ENCODE measurements at places on chromosomes 4 and X. TPM values are rescaled to one million over a fixed set of nuclear protein-coding genes. Genes with fewer than 3 reads are reported as not detected.

DNA sequence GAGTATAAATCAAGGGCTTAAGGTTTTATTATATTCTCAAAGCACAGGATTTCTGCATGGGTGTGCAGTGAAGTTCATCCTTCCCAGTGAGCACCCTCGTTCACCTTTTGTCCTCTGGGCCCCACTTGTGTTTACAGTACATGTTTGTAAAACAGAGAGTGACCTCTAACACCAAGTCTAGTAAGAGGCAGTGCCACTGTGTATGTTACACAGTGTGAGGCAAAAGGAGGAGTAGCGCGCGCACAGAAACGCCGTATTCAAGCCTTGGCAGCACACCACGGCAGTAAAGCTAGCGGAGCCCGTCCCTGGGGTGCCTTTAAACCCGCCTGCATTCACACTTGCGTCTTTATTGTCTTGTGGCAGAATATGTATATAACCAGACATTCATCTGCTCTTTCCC lies 51.9 kb downstream of the CCNI start:
- peaks cover 89% of the 10 kb centered on the region for H3K36me3 ChIP-seq
- H3K27ac ChIP-seq, result peak overlapping the region; percentile 80
- H3K4me1 ChIP-seq, result peaks cover 54% of the 10 kb centered on the region
- DNase-seq, result no peak

GRCh38 chr4:141571362-141571761 lies 65.0 kb upstream of the IL15 start:
- H3K36me3 ChIP-seq, result no peaks in the 10 kb centered on the region
- DNase-seq, result peak; percentile 62
- H3K27ac ChIP-seq, result peak overlapping the region; percentile 28
- H3K27me3 ChIP-seq, result no peaks in the 10 kb centered on the region
- no peak overlapping the region for H3K4me3 ChIP-seq

DNA sequence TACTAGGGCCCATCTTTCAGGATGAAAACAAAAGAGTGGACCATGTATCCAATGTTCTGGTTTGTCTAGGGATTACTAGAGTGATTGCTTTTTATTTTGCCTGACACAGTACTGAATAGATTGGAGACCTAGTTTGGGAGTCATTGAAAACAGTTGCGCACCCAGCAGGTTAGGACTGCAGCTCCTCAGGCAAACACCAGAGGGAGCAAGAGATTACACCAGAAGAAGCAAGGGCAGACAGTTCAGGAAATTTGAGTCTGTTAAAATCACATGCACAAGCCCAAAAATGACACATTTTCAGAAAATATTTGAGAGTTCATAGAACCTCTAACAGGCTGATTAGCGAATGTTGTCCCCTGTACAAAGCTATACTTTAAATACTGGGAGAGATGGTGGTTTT lies 55.6 kb downstream of the CYLC1 start:
- H3K27me3 ChIP-seq, result no peaks in the 10 kb centered on the region
- H3K27ac ChIP-seq, result no peak overlapping the region
- H3K36me3 ChIP-seq, result no peaks in the 10 kb centered on the region

GRCh38 chr4:131052646-131053045 lies 1956.7 kb downstream of the C4orf33 start:
- no peak overlapping the region for H3K27ac ChIP-seq
- no peaks in the 10 kb centered on the region for H3K36me3 ChIP-seq
- H3K4me3 ChIP-seq, result no peak overlapping the region
- DNase-seq, result no peak
- no peaks in the 10 kb centered on the region for H3K4me1 ChIP-seq

DNA sequence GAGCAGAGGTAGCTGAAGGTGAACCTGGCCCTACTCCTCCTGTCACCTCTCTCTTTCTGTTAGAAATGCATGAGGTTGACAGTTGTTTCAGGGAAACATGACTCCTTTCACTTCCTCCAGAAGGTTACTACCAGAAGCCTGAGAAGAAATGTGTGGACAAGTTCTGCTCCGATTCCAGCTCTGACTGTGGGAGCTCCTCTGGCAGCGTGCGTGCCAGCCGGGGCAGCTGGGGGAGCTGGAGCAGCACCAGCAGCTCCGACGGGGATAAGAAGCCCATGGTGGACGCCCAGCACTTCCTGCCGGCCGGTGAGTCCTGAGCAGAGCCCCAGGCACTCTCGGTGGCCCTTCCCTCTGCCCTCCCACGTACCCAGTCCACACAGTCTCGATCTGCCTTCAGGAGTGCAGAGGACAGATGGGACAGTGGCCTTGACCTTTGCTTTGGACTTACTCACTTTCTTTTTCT lies 61.3 kb upstream of the TLR2 start:
- H3K27me3 ChIP-seq, result no peaks in the 10 kb centered on the region
- H3K36me3 ChIP-seq, result peaks cover 16% of the 10 kb centered on the region
- no peak overlapping the region for H3K4me3 ChIP-seq
- no peak for DNase-seq
- H3K27ac ChIP-seq, result no peak overlapping the region
- H3K4me1 ChIP-seq, result no peaks in the 10 kb centered on the region

DNA sequence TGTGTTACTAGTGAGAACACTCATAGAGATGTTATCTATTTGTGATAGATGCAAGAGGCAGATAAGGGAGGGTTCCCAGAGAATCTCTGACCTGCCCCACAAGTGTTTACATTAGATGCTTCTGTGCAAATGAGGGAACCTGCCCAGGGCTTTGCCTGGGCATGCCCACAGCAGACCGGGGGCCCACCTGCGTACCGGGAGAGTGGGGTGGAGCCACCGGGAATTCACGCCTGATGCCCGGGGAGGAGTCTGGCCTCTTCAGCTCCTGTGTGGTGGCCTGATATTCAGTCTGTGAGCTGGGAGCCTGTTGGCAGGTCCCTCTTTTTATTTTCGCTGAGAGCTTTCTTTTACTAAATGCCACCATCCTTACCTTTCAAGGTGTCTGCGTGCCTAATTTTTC lies 155.7 kb downstream of the SNCA start:
- H3K4me3 ChIP-seq, result no peak overlapping the region
- no peaks in the 10 kb centered on the region for H3K36me3 ChIP-seq
- DNase-seq, result no peak
- no peak overlapping the region for H3K27ac ChIP-seq
- H3K27me3 ChIP-seq, result no peaks in the 10 kb centered on the region

The CXCL10 gene
- total RNA-seq, result not detected

The MAGEA3 gene
- total RNA-seq, result not detected

DNA sequence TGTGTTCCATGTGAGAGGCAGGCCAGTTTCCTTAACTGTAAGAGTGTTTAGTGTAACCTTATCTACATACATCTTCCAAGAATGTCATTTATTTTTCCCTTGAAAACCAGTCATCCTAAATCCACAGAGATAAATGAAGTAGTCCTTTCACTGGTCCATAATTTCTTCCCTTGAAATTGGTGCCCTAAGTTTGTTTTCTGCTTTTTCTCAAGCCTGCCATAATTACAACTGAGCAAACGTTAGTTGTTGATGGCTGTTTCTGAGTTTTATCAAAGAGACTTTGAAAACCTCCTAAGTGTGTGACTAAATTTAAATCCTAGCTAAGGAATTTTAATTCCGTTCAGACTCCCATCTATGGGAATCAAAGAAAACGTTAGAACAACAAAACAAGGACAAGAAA lies 3.6 kb upstream of the TDO2 start:
- H3K4me3 ChIP-seq, result no peak overlapping the region
- no peaks in the 10 kb centered on the region for H3K27me3 ChIP-seq
- H3K27ac ChIP-seq, result no peak overlapping the region
- H3K36me3 ChIP-seq, result no peaks in the 10 kb centered on the region

The CT83 gene
- not detected for total RNA-seq

DNA sequence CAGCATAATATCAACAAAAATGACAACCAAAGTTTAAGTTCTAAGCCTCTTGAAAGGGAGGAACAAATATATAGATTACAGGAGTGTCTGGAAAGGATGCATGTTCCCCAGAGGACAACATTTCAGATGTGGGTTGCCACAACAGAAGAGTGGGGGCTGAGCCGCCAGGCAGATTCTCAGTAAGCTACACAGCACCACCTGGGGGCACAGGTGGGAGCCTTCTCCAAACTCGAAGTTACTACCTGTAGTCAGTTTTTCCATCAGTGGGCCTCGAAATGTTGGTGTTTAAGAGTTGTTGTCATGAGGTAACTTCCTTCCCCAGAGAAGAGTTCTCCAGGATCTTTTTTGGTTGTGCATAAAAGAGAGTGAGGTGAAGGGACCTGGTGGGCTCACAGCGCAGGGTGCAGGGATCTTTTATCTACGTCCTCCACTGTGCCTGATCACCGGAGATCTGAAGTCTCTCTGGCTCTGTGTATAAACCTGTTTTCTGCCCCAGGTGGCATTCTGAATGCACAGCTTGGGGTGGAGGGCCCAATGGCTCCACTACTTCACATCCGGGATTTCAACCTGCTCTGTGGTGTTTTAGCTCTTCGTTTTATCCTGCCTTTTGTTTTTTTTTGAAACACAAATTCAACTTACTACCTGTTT lies 58.4 kb upstream of the STS start:
- no peaks in the 10 kb centered on the region for H3K27me3 ChIP-seq
- DNase-seq, result no peak
- H3K4me1 ChIP-seq, result peaks cover 4% of the 10 kb centered on the region
- H3K27ac ChIP-seq, result no peak overlapping the region

DNA sequence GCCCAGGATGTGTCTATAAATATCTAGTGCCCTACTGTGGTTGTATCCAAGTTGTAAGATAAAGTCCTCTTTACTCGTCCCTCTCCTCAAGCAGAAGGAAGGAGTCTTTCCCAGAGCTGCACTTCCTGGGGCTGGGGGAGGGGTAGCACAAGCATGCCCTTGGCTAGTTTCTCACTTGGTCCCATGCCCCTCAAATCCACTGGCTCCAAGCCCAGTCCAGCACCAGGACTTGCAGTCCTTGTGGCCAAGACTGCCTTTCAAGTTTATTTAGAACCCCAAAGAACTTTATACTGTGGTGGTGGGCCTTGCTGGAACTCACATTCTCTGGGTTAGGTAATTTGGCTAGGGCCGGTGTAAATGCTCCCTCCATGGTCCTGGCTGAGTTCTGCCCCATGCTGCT lies 43.2 kb upstream of the SLC10A4 start:
- no peak overlapping the region for H3K27ac ChIP-seq
- no peaks in the 10 kb centered on the region for H3K4me1 ChIP-seq
- no peak for DNase-seq
- no peaks in the 10 kb centered on the region for H3K27me3 ChIP-seq
- H3K4me3 ChIP-seq, result no peak overlapping the region
- no peaks in the 10 kb centered on the region for H3K36me3 ChIP-seq

The ADGRG2 gene
- 0.11 TPM for total RNA-seq

DNA sequence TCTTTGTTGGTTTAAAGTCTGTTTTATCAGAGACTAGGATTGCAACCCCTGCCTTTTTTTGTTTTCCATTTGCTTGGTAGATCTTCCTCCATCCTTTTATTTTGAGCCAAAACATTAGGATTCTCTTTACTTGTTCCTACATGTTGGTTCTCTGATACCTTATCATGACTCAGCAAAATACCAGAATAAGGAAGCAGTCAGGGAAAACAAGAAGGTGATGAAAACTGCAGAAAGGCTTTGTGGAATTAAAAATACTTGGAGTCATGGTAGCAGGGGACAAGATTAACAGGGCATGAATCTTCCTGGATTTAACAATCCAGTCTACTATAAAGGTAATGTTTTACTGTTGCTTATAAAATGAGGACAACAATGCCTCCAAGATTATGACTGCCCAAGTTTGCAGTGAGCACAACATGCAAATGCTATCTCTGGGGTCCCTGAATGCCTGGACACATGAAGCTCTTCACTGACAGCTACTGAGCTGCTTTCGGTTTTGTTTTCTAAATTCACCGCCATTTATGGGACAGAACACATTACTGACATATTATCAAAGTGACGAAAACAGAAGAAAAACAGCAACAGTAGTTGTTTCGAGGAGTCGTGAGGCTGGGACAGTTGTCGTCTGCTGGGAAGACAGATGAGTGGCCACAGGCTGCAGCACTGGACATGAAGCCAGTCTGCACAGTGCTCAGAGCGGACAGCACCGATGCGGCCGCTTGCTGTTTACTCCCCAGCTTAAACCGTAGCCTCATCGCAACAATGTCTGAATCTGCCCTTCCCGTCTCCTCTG lies 174.5 kb upstream of the DKK2 start:
- no peaks in the 10 kb centered on the region for H3K4me1 ChIP-seq
- H3K36me3 ChIP-seq, result no peaks in the 10 kb centered on the region
- no peak overlapping the region for H3K4me3 ChIP-seq
- DNase-seq, result no peak

DNA sequence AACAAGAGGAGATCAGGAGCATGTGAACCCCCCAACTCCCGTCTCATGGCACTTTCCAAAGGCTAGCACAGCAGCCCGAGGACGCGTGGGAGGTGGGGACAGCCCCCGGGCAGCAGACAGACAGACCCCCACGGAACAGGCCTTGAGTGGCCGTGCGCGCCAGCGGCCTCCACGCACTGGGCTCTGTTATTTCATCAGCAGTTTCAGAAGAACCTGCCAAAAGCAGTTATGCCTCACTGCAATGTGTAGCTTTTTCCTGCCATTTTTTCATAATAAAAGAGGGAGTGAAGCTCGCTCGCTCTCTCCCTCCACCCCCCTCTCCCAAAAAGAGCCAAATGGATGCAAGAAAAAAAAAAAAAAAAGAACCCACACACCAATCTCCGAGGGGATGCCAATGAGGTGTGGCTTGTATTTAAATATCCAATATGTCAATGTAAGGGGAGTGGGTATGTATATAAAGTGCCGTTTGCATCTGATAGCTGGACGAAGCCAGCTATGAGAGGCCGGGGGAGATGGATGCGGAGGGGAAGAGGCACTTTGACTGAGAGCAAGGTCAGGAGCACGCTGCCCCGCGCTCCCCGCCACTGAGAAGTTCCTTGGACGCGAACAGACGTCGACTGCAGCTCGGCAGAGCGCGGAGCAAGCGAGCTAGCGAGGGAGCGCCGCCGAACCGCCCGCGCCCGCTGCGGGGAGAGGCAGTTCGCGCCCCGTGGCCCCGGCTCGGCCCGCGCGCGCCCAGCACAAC lies at the start of gene FGF16:
Gene FGF16, plus strand, starts transcription at position 482 of the 745 bp plus-strand sequence. CDS start 286 bp downstream, outside the sequence.
- no peaks in the 10 kb centered on the region for H3K27me3 ChIP-seq
- no peak within 1 kb of the TSS for H3K4me3 ChIP-seq
- H3K4me1 ChIP-seq, result peaks cover 7% of the 10 kb centered on the region
- H3K36me3 ChIP-seq, result no peaks in the 10 kb centered on the region

- no peaks in the 10 kb centered on the region for H3K36me3 ChIP-seq
- no peak overlapping the region for H3K4me3 ChIP-seq
- no peaks in the 10 kb centered on the region for H3K4me1 ChIP-seq
Observed at GRCh38 chrX:70762285-70762684, 146.2 kb downstream of the TEX11 start.

- H3K27me3 ChIP-seq, result no peaks in the 10 kb centered on the region
- no peaks in the 10 kb centered on the region for H3K4me1 ChIP-seq
- DNase-seq, result no peak
Observed at GRCh38 chr4:24887881-24888430, 24.9 kb downstream of the CCDC149 start.

DNA sequence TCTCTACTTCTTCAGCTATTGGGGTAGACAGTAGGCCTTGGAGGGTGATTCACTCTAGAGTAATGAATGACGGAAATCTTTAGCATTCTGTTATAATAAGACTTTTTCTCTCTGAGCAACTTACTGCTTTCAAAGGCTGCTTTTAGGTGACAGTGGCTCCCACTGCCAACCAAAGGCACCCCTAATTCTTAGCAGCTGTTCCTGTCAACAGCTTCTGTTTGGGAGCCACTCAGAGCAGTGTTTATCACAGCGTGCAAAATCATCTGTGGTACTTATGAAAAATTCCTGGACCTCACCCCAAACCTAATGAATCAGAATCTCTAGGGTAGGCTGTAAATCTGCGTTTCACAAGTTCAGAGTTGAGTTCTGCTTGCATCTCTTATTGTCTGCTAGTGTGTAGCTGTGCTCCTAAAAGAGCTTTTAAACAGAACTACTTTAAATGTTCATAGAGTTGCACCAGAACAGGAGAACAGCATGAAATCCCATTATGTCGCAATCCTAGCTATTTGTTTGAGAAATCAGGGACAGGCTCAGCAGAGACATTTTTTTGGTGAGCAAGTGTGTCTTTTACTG lies 52.8 kb upstream of the POU4F2 start:
- H3K36me3 ChIP-seq, result no peaks in the 10 kb centered on the region
- no peak for DNase-seq
- H3K27ac ChIP-seq, result no peak overlapping the region
- no peaks in the 10 kb centered on the region for H3K27me3 ChIP-seq
- H3K4me3 ChIP-seq, result no peak overlapping the region

The BTK gene
- total RNA-seq, result not detected

Measured in SJSA1 (cell line).